ENCODE measurements at places on chromosomes 1 and 21.

DNA sequence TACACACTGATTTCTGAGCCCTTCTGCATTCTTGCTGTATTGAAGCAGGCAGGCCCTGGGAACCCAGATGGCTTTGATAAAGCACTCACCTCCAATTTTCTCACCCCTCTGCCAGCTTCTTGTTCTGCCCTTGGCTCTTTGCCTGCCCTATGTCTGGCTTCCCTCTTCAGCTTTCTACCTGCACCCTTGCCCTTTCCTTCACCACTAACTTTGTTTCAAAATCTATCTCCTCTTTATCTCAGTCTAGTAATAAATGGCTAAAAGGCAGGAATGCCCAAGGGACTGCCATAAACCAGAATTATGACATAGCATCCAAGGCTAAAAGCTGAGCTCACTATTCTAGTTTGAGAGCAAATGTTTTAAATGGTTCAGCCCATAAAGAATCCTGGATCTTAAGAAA is 178.7 kb downstream of the TNR start:
- no peak for DNase-seq

DNA sequence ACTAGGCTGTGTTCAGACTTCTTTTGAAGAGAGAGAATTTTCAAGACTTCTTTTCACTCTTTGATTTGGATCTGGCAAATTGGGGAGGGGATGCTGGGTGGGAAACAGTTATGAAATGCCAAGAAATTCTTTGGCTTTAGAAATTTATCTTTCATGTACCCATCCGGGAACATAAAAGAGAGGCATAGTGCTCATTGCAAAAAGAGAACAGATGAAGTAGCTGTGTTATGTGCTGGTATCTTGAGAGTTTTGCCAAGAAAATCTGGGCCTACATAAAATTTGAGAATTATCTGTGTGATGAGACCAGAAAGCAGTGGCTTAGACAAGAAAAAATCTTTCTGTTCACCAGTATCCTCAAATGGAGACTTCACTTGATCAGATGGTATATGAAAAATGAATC is 4.3 kb downstream of the TMEM167B start:
- no peak for DNase-seq

DNA sequence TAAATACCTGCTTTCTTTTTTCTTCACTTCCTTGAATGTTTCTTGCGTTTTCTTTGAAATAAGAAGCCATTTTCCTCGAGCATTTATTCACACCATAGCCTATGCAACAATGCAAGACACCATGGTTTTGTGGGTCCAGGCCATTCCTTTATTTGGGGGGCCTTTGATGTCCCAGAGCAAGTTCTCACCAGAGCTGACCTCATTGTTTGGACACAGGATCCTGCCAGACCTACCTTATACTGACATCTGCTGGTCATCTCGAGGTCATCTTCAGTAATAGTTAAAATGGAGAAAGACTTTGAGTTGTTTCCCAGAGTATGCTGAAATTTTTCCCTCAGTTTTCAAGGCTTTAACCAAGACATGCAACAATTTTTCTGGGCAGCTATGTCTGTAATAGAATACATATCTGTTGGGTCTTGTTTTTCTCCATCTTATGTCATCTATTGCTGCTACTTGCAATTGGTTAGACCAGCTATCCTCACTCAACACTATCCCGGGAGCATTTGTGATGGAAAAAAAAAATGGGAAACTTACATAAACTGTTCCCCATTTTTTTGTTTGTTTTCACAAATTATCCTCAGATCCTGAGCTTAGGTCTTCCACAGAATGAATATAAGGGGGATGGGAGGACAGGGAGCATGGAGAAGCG is 34.0 kb upstream of the BACE2 start:
- DNase-seq, result no peak

DNA sequence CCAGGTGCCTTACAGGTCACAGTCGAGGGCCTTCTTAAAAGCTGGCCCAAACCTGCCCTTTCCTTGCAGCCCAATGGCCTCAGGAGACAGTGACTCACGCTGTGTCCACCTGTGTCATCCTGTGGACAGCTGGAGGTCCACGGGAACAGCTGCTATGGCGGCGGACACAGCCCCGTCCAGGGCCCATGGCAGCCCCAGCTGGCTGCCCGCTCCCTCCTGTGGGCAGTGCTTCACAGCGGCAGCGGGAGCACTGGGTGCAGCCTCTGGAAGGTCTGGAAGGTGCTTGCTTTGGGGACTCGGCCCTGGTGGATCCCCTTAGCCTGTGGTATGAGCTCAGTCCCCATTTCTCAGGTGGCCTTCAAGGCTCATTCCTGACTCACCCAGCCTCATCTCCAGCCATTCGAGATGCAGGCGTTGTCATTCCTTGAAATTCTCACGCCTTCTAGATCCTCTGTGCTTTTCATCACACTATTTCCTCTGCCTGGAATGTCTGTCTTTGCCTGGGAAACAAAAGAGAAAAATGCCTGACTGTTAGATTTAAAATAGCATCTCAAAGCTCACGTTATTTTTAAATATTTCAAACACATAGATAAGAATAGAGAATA is 86.8 kb downstream of the KIF26B start:
- DNase-seq, result peak; percentile 54

GRCh38 chr1:197464044-197464443 is 196.0 kb downstream of the CRB1 start:
- DNase-seq, result no peak

GRCh38 chr1:231040800-231041718 is 1.0 kb upstream of the FAM89A start:
- peak; percentile 85 for DNase-seq

DNA sequence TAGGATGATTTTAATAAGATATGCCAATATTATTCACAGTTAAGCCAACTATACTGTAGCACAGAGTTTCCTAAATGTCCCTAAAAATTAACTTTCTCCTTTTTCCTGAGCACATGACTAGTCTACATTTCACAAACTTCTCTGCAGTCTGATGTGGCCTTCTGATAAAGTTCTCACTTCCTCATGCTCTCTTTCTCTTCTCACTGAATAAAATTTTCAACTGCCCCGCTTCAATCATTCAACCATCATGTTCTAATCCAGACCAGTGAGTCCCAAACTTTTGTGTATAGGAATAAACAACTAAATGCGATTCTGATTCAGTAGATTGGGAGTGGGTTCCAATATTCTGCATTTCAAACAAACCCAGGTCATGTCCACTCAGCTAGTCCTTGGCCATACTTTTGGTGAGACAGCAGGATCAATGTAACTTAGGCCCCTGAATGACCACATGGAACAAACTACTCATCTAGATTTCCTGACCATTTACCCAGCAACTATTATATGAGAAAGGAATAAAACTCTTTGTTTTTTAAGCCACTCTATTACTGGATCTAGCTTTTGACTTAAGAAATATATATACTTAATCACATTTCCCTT is 20.1 kb downstream of the TUT4 start:
- no peak for DNase-seq

DNA sequence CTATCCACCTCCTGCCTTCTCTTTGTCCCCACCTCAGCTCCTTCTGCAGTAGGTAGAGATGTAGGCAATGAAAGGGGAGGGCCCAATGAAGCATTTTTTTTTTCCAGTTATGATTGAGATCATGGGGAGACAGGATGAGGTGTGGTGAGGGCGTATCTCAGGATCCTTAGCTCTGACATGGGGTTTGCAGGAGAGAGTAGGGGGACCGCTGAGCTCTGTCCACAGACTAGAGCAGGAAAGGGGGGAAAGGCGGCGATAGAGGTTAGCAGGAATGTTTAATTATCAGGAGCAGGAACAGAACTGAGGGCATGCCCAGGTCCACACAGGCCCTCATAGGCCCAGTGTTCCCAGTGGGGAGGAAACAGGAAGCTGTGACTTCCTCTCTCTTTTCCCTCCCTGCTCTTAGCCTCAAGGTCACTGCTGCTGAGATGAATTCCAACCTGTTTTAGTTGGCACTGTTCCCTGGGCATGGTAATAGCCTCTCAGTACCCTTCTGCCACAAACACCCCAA is 901 bp upstream of the RXFP4 start:
- DNase-seq, result no peak

GRCh38 chr1:196608390-196609369 is at the start of gene KCNT2:
Gene KCNT2 (minus strand): TSS chr1:196608440. CDS start chr1:196608309, 131 bp downstream.
- peak; percentile 96 for DNase-seq

DNA sequence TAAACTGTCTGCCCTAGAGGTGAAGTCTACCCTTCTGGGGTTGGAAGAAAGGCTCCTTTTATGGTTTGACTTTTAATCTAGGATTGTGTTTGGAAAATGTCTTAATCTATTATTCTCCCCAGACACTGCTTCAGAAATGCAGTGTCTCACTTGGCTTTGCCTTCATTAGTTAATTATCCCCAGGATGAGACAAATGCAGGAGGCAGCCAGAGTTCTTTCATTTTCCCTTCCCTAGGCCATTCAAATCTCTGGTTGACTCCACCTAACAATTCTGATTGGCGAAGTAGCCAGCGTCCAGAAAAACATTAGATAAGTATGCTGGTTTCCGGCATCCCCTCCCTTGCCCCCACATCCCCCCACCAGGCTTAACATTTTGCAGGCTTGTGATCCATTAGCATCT is 325.8 kb upstream of the PBX1 start:
- DNase-seq, result no peak

GRCh38 chr1:6121021-6121421 is 59.1 kb downstream of the CHD5 start:
- DNase-seq, result no peak

- no peak for DNase-seq
These were observed 101.8 kb downstream of the TGFBR3 start for GRCh38 chr1:91784191-91784590.

DNA sequence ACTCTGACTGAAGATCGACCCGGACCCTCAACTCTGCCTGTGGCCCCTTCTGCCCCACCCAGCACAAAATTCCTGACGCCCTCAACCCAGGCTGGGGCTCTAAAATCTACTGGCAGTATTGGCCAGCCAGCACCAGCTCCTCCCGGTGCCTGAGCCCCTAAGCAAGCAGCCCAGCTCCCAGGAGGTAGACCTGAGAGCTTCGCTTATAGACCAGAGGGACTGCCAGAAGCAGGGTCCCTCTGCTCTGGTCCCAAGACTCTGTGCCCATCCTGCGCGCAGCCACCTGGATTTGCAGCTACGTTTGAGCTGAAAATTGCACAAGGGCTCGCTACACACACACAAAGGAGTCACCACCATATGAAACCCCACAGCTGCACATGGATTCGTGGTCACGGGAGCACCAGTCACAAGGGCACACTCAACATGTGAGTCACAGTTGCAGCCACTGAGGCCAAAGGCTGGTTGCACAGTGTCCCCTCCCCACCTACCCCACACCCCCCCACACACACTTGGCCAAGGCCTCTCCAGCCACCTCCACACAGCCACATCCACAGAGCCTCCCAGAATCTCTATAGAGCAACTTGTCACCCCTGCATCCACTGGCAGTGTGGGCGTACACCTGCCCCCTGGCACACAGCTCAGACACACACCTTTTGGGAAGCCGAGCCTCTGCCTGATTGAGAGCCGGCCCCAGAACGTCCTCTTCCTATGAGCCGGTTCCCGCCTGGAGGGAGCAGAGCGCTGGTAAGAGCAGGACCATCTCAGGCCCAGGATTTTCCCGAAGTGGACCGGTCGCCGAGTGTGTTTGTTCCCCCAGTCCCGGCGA is 1.1 kb upstream of the DMBX1 start:
- DNase-seq, result no peak

- no peak for DNase-seq
These were observed 107.7 kb upstream of the CACYBP start for GRCh38 chr1:174892016-174892415.

DNA sequence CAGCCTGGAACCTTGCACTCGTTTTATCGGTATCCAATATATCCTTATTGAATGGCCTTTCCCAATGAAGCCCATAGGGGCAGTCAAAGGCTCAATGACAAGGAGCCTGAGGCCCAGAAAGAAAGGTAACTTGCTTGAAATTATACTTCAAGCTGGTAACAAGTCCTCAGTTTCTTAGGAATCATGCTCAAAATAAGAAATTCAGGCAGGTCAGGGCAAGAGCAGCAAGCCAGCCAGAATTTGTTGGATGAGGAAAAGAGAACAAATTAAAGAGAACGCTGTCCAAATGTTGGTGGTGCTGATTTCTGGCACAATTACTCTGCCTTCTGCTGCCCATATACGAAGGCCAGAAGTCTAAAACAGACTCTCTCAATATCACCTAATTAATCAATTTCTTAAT is 77.6 kb downstream of the DDX20 start:
- no peak for DNase-seq

Measured in islet precursor cell (in vitro differentiated cells).